ENCODE measurements at places on chromosomes 6 and 20.
A peak's percentile ranks its signal among the peaks of the same experiment; 100 is the strongest.

DNA sequence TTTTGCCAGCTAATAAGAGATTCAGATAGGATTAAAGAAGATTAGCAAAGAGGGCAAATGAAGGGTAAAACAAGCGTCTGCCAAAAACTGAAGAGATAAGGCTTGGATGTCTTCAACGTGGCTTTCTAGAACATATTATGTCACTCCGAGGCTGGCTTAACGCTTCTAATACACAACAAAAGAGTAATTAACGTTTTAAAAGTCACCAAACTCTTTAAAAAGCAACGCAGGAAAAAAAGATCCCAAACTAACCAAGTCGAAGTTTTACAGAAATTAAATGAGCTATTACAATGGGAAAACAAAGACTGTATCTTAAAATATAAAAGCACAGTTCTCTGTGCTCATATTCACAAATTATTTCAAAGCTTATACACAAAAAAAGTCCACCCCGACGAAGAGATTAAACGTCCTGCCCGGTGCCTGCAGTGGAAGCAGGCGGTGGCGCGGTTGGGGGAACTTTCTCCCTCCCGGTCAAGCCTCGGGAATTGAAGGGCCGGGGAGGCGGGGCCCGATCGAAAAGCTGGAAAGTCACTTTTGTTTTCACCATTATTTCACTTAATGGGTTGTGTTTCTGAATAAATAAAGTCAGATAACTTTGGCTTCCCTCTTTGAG lies 1.2 kb downstream of the MAK start:
- H3K4me1 ChIP-seq = peaks cover 21% of the 10 kb centered on the region
- H3K27ac ChIP-seq = peak overlapping the region; percentile 98
- peaks cover 2% of the 10 kb centered on the region for H3K36me3 ChIP-seq
- peak overlapping the region; percentile 77 for H3K4me3 ChIP-seq
- peaks cover 25% of the 10 kb centered on the region for H3K27me3 ChIP-seq

GRCh38 chr6:36753671-36754405 lies 56.2 kb downstream of the RAB44 start:
- H3K27ac ChIP-seq = no peak overlapping the region
- DNase-seq = no peak
- peaks cover 59% of the 10 kb centered on the region for H3K4me1 ChIP-seq
- H3K27me3 ChIP-seq = no peaks in the 10 kb centered on the region
- no peaks in the 10 kb centered on the region for H3K36me3 ChIP-seq

DNA sequence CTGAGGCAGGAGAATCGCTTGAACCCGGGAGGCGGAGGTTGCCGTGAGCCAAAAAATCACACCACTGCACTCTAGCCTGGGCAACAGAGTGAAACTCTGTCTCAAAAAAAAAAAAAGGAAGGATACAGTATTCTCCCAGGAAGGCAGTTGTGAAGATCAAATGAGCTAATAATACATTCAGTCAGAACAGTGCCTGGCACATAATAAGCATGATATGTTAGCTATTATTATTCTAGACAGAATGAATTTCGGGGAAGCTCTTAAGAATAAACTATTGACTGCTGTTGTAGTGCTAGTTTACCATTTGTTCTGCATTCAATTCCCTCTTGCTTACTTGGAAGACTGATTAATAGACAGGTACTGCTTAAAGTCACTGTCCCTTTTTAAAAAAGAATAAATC lies 40.6 kb downstream of the NDUFAF5 start:
- no peak for DNase-seq
- H3K4me1 ChIP-seq = no peaks in the 10 kb centered on the region
- peaks cover 4% of the 10 kb centered on the region for H3K27me3 ChIP-seq
- no peak overlapping the region for H3K27ac ChIP-seq
- no peak overlapping the region for H3K4me3 ChIP-seq
- H3K36me3 ChIP-seq = peaks cover 7% of the 10 kb centered on the region

GRCh38 chr20:41228858-41229257 lies 88.7 kb downstream of the ZHX3 start:
- DNase-seq = no peak
- H3K27ac ChIP-seq = no peak overlapping the region
- H3K4me3 ChIP-seq = no peak overlapping the region
- no peaks in the 10 kb centered on the region for H3K27me3 ChIP-seq
- H3K36me3 ChIP-seq = no peaks in the 10 kb centered on the region

DNA sequence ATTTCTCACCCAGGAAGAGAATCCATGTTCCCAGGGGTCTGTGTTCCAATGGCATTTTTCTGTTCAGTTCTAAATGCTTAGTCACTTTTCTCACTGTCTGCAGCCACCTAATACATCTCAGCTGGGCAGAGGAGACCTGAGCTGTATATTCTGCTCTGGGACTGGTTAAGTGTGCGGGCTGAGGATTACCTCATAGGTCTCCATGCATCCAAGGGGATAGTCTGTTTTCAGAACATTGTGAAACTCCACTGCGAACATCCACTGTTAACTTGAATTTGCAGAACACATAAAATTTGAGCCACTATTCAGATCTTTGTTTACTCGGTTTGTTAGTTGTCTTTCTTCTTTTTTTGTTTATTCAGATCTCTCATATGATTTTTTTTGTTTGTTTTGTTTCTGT lies 947.1 kb downstream of the TFAP2A start:
- H3K27me3 ChIP-seq = no peaks in the 10 kb centered on the region
- no peaks in the 10 kb centered on the region for H3K36me3 ChIP-seq
- no peak for DNase-seq
- no peaks in the 10 kb centered on the region for H3K4me1 ChIP-seq
- H3K27ac ChIP-seq = no peak overlapping the region
- H3K4me3 ChIP-seq = no peak overlapping the region

- no peak for DNase-seq
- H3K27ac ChIP-seq = no peak overlapping the region
- H3K27me3 ChIP-seq = no peaks in the 10 kb centered on the region
- peaks cover 10% of the 10 kb centered on the region for H3K4me1 ChIP-seq
These were observed 43.3 kb downstream of the PPARD start for GRCh38 chr6:35385457-35386202.

- peaks cover 6% of the 10 kb centered on the region for H3K27me3 ChIP-seq
- no peak for DNase-seq
- no peak overlapping the region for H3K27ac ChIP-seq
- H3K4me1 ChIP-seq = peaks cover 20% of the 10 kb centered on the region
- H3K4me3 ChIP-seq = no peak overlapping the region
These were observed 30.9 kb downstream of the BFSP1 start for GRCh38 chr20:17500271-17500670.

- no peaks in the 10 kb centered on the region for H3K27me3 ChIP-seq
- no peak for DNase-seq
- no peak overlapping the region for H3K4me3 ChIP-seq
- H3K4me1 ChIP-seq = no peaks in the 10 kb centered on the region
These were observed 29.9 kb upstream of the PLCB4 start for GRCh38 chr20:9038791-9039535.

DNA sequence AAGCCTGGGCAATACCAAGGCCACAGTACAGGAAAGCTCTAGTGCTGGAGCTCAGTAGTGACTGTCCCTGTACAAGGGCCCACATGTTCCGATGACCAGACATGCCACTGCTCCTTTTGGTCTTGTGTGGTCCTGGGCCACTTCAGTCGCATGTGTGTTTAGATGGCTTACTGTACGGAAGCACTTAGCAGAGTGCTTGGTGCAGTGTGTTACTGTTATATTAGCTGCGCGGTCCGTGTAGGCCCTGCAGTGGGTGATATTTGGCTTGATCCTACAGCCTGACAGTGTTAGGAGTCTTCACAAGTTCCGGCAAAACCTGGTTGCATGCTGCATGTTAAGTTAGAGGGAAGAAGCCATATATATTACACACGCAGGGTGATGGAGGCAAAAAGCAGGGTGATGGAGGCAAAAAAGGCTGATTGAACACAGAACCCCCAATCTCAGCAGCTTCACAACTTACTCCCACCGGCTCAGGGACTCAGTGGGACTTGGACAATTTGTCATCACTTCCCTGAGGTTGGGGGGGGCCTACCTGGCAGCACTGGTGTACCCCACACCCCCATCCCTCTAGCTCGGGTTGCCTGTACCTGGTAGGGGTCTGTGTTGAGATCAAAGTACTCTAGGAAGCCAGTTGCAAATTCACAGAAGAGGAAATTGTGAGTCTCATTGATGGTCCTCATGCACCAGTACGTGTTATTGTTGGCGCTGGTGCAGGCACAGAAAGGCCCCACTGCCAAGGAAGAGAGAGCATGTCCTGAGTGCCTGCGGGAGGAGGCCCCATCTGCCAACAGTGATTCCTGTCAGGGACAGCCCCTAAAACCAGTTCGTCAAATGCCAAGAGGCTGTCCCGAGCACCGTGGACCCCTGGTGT lies 122.6 kb downstream of the SULF2 start:
- H3K36me3 ChIP-seq = peaks cover 27% of the 10 kb centered on the region
- no peak overlapping the region for H3K27ac ChIP-seq
- H3K4me3 ChIP-seq = no peak overlapping the region
- DNase-seq = no peak

DNA sequence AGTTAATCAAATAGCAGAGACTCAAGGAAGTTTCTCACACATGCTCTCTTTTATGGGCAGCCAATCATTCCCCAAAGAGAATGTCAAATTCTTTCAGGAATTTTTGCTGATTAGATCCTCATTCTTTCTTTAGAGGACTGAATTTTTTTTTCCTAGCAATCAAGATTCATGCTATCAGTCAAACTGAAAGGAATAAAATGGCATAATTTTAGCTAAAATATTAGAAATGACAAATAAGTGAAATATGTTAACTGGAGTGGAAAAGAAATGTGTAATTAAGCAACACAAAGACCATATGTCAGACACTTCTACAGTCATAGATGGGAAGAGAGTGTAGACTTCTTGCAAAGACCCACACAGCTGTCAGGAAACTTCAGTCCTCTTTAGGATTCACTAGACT lies 242.3 kb upstream of the RNF217 start:
- no peak for DNase-seq
- no peaks in the 10 kb centered on the region for H3K36me3 ChIP-seq
- no peak overlapping the region for H3K27ac ChIP-seq
- H3K27me3 ChIP-seq = no peaks in the 10 kb centered on the region

DNA sequence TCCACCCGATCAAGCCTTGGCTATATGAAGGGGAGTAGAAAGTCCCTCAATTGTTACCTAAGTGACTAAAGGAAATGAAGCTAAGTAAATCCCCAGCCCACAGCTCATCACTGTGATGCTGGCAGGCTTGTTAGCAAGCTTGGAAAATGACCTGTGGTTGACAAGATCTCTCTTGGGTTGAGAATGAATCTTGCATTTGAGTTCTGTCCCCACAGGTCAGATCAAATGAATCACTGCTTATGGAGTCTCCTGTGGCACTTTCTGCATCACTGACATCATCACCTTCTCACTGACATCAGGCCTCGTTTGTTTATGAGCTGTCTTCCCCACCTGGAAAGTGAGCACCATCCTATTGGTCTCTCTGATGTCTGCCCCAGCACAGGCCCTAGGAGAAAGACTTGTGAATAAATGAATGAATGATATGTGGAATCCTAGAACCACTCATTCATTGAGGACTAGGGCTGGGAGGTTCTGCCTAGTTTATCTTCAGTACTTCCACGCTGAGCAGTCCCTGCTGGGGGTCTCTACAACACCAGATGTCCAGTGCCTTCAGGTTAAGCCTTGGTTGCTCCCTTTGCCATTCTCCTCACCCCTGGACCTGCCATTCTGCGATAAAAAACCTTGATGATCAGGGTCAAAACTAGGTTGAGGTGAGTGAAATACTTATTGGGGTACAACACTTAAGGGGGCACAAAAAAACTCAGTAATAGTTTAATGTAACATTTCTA lies 318.4 kb upstream of the MOCS1 start:
- H3K27me3 ChIP-seq = peaks cover 8% of the 10 kb centered on the region
- no peaks in the 10 kb centered on the region for H3K36me3 ChIP-seq
- no peak for DNase-seq

DNA sequence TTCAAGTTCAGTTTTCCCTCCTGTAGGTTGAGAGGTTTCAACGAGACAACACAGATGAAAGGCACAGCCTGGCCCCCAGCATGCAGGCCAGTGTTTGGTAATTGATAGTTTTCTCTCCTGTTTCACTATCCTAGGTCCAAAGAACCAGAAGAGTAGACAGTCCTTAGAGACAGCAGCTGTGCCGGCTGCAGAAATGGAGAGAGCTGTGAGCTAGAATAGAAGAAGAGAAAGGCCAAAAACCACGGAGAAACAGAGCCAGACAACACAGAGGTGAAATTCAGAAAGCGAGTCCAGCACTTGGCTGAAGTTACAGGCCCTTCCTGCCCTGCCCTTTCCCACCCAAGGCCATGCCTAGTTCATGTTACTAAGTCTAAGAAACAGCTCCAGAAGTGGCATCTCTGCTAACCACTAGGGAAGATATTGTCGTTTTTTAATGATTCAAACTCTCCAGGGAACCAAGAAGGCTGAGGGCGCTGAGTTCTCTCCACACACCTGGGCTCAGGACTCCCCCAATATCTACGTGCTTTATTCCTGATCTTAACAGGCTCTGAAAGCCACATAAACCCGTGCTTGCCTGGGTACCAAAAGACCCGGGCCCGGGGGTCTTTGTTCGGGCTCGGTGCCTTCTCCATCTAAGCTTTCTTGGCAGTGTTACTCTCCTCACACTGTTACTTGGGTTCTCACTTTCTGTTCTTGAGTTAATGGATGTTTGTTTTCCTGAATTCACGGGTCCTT lies 16.5 kb upstream of the RBPJL start:
- H3K4me1 ChIP-seq = peaks cover 8% of the 10 kb centered on the region
- no peak for DNase-seq
- H3K27me3 ChIP-seq = peaks cover 29% of the 10 kb centered on the region
- H3K36me3 ChIP-seq = no peaks in the 10 kb centered on the region
- H3K27ac ChIP-seq = no peak overlapping the region

DNA sequence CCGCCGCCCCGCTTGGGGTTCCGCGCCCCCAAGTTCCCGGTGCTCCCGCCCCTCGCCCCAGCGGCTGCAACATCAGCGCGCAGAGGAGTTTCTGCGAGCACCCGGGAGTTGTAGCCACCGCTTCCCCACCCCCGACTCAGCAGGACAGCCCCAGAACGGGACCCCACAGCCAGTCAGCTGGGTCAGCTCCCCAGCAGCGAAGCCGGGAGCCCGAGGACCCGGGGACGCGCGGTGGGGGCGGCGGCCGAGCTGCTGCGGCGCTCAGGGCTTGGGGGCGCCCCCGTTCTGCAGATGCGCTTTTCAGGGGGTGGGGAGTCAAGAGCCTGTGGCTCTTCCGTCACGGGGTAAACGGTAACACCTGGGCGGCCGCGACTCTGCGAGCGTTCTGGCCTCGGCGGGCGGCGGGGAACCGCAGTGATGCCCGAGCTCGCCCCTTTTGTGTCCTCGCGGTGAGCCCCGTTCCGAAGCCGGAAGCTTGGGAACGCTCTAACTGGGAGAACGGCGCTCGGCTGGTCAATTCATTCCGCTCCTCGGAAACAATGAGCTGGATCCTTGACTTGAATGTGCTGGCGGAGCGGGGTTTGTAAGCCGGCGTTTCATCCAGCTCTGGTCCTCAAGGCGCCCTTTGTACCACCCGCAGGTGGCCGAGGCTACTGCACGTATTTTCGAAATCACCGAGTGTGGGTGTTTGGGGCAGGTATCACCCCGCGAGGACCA lies 774 bp downstream of the PLEKHG1 start:
- peak; percentile 26 for DNase-seq
- H3K4me1 ChIP-seq = peaks cover 14% of the 10 kb centered on the region
- H3K4me3 ChIP-seq = peak overlapping the region; percentile 80

GRCh38 chr6:170473301-170473717 lies 79.8 kb downstream of the PSMB1 start:
- H3K27me3 ChIP-seq = peaks cover 9% of the 10 kb centered on the region
- DNase-seq = no peak
- H3K36me3 ChIP-seq = no peaks in the 10 kb centered on the region
- H3K4me1 ChIP-seq = no peaks in the 10 kb centered on the region
- no peak overlapping the region for H3K4me3 ChIP-seq

GRCh38 chr20:2523919-2524708 lies 12.3 kb upstream of the TMC2 start:
- peak overlapping the region; percentile 86 for H3K4me3 ChIP-seq
- H3K27ac ChIP-seq = peak overlapping the region; percentile 80
- DNase-seq = peak; percentile 85
- no peaks in the 10 kb centered on the region for H3K36me3 ChIP-seq
- H3K27me3 ChIP-seq = no peaks in the 10 kb centered on the region
- H3K4me1 ChIP-seq = peaks cover 14% of the 10 kb centered on the region
